ENCODE measurements at places on chromosomes 3 and 15. TPM values are rescaled to one million over a fixed set of nuclear protein-coding genes. Genes with fewer than 3 reads are reported as not detected.
A peak's percentile ranks its signal among the peaks of the same experiment; 100 is the strongest.

DNA sequence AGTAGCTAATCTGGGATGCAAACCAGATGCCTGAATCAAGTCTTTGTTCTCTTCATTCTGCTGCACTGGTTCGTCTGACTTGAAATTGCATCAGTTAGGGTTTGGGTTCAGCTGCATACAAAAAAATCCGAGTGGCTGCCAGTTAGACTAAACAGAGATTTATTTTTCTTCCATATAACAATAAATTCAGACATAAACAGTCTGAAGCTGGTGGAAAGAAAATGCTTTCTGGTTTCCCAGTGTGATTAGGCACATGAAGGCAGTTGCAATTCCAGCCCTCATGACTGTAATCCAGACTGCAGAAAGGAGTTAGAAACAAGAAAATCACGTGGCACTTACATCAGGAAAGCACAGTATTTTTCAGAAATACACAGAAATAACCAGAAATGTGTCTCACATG is 930.7 kb downstream of the MCTP2 start:
- DNase-seq, result no peak

GRCh38 chr15:81899024-81899423 is 146.8 kb downstream of the MEX3B start:
- no peak for DNase-seq

GRCh38 chr3:194738254-194739093 is 52.8 kb downstream of the FAM43A start:
- peak; percentile 50 for DNase-seq

The IQCF5 gene
- not detected for total RNA-seq
